T1000 (cell line): ENCODE measurements at places on chromosomes 7 and 10.

DNA sequence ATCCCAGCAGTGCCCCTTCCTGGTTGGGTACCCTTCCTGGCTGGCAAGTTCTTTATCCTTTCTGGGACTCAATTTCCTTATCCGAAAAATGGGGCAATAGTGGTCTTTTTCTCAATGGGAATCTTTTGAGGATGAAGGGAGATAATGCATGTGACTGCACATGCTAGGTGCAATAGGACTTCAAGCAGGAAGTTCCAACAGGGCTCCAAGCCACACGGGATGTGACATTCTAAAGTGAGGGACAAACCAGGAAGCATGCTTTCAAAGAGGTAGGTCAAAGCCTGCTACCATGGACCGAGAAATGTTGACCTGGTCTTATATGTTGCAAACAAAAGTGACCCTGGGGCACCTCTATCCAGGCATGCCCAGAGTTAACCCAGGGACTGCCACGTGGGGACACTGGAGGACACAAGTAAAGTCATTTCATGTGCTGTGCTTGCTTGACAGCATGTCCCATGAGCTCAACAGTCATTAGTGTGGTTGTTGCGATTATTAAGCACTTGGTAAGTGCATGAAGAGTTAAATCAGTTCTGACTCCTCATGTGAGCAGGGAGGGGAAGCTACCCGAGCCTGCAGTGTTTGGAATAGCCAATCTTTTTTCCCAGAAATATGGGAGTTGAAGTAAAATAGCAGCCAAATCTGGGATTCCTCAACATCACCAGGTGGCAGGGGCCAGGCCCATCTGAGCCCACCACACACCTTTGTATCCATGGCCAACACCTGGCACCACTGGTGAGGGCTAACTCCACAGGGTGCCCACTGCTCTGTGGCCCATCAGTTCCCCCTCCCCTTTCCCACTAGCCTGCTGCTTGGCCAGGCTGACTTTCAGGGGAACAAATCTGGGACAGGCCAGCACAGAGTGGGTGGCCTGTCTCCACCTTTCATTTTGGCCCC, 5.7 kb downstream of the ARHGAP22 start:
- no peak for DNase-seq

DNA sequence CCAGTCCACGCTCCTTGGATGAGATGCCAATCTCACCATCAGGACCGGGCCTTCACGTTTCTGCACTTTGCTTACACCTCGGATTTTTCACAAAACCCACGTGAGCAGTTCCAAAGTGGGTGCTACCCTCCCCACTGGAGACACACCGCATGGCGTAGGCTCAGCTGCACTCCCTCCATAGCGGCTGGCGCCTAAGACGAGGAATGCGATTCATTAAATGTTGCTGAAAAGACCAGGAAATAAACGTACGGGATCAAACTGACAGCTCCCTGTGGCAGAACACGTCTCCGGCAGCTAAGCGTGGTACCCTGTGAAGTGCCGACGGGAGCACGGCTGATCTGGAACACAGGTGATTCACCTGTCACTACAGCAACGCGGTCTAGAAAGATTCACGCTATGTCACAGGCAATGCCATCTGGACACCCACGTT, 209.0 kb downstream of the DIP2C start:
- no peak for DNase-seq

- peak; percentile 31 for DNase-seq
Observed at GRCh38 chr10:68871105-68871711, 29.9 kb upstream of the DDX50 start.

- no peak for DNase-seq
Observed at GRCh38 chr7:31775556-31775955, 88.5 kb downstream of the PPP1R17 start.

DNA sequence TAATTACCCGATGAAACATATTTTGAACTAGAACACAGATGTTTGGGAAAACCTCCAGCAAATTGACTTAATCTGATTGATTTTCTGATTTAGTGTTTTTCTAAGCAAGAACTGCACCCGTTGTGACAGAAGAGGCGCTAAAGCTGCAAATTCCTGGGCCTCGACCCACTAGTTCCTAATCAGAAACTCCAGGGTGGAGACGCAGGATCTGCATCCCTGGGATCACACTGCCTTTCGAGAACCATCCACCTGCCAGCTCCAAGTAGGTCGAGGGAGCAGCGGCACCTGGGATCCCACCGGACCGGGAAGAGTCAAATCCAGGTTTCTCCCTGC, 136.8 kb upstream of the CDCA7L start:
- DNase-seq = no peak

DNA sequence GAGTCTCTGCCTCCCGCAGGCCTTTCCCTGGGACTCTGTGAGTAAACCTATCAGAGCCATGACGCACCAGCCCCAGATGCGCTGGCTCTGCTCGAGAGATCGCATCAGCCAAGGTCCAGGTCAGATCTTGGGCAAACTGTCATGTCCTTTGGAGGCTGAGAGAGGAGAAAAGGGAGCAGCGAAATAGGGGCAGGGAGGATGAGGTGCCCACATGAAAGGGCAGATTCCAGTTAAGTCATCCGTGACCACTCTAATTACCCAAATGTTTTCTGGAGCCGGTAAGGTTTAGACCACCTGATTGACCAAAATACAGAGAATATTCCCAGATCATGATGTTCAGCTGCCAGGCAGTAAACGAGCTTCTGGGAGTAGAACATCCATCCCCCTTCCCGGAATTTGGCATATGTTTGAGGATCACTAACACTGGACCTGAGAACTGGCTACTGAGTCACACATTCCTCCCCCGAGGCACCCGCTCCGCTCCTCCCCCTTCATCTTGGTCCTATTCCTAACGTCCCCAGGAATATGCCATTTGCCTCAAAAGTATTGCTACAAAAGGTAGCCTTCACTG, 88.0 kb downstream of the FGFR2 start:
- no peak for DNase-seq

DNA sequence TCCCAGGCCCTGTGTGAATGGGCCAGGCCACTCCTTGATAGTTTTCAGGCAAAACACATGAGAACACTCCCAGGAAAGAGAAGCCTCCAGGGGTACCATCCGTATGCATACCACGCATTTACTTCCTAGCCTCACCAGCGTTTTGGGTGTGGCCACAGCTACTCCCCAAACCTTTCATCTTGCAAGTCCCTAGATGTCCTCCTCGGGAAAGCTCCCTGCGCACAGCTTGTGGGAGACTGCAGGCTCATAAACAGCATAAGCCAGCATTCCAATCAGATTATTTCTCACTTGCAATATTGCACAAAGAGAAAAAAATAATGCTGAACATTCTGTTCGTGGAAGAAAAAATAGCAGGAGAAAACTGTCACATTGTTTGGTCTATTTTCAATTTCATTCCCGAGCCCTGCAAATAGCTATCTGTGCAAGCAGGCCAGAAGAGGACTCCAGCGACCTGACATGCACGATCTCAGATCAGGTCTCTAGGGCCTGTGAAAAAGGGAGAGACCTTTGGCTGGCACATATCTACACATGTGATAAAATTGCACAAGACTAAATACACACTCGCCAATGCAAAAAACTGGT, 175.6 kb downstream of the PLXNA4 start:
- DNase-seq = no peak

- no peak for DNase-seq
Observed at GRCh38 chr10:122688293-122688989, 11.2 kb downstream of the C10orf120 start.

DNA sequence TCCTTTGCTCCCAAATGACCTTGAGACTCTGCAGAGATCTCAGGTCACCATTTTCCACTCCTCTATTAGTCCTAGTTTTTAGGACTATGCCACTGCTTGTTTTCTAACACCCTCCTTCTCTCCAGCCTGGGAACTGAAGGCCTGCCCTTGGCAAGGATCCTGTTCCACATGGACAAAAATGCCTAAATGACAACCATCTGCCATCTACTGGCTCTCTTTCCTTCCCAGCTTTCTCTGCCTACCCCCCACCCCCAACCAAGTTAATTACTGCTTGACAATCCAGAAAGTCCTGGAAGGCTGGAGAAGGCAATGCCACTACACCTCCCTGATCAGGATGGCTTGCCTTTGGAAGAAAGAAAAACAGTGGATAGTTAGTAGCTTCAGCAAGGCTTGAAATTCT, 44.8 kb upstream of the SP8 start:
- no peak for DNase-seq

DNA sequence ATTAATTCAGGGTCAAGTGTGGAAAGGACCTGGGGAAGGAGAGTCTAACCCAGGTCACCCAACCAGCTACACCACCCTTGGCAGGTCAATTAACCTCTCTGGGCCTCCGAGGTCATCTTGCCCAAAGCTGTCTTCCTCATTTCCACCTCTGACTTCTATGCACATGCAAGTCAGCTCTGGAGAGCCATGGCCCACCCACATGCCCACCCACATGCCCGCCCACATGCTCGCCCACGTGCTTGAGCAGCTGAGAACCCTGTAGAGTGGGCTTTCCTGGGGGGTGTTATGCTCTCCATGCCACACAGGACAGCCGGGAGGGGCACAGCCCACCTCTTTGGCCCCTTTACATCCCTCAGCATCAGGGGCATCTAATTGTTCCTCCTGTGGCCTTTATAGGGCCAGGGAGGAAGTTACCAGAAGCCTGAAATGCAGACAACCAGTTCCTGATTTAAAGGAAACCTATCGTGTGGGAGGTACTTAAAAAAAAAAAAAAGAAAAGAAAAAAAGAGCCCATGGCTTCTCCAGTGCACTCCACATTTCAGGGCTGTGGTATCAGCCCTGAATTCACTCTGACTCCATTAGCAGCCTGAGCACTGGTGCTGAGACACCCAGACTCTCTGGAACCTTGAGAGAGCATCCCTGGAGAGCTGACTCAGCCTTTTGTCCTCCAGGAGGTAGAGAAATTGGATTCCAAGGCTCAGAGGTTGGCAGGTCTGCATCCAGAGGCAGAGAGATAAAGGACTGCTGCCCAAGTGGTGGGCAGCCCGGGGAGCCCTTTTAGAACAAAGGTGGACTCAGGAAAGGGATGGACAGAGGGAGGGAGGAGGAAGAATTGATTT, 176.2 kb upstream of the ZMIZ1 start:
- DNase-seq = no peak

DNA sequence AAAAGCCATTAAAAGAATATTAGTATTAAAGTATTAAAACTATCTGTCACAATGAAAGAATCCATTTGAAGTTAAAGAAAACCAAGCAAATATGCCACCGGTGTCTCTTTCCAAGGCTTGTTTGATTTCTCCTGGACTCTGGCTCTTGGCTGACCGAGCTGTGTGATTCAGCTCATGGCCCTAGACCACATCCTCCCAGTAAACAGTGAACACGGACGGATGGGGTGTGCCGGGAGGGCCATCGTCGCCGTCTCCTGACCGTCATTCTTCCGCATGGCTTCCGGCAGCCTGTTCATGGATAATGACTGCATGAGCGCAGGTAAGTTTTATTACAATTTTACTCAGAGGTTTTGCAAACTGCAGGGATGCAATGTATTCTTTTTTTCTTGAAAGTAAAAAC, 218.5 kb downstream of the DNAJB6 start:
- DNase-seq = no peak

- DNase-seq = no peak
Observed at GRCh38 chr10:74900297-74900696, 73.9 kb downstream of the KAT6B start.

GRCh38 chr10:21753497-21754270, 219.7 kb downstream of the MLLT10 start:
- no peak for DNase-seq

- DNase-seq = no peak
Observed at GRCh38 chr7:44286618-44287487, 38.5 kb downstream of the CAMK2B start.

DNA sequence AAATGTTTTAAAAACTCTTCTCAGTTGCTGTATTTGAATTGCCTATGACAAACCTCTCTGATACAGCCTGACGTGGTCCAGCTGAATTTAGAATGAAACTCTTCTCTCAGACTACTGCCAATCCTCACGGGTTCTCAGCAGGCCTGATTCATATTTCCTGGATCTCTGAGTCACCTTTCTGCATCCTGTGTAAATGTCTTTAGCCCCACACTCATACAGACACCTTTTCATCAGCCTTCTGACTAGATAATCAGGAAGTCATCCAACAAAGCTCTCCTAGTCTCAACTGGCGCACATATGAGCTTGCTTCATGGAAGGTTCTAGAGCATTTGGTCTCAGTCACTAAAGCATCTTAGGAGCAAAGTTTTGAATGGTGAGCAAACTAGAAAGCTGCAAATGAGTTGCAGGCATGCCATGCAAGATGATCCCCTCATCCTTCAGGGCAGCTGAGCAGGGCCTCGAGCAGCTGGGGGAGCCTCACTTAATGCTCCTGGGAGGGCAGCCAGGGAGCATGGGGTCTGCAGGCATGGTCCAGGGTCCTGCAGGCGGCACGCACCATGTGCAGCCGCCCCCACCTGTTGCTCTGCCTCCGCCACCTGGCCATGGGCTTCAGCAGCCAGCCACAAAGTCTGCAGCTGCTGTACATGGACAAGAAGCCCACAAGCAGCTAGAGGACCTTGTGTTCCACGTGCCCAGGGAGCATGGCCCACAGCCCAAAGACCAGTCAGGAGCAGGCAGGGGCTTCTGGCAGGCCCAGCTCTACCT, 182.8 kb downstream of the ARHGAP12 start:
- peak; percentile 37 for DNase-seq

GRCh38 chr10:132550366-132551092, 12.9 kb downstream of the INPP5A start:
- DNase-seq = no peak

DNA sequence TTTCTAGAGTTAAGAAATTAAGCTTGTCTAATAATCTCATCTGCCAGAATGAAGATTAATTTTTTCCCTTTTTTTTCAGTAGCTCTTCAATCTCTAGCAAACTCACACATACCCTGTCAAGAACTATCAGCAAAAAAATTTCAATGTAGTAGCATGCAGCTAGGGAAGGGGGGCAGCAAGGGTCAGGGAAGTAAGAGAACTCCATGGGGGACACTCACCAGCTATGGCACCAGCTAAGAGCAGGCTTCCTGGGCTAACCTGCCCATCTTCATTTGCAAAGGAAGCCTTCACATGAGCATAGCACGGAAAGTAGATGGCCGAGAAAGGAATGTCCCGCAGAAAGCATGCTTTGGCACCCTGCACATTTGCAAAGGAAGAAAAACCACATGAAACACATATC, 190.4 kb downstream of the SLC25A13 start:
- DNase-seq = no peak

- no peak for DNase-seq
Observed at GRCh38 chr7:156612930-156613329, 27.6 kb upstream of the RNF32 start.

- DNase-seq = no peak
Observed at GRCh38 chr10:89185658-89186057, 21.5 kb downstream of the CH25H start.

DNA sequence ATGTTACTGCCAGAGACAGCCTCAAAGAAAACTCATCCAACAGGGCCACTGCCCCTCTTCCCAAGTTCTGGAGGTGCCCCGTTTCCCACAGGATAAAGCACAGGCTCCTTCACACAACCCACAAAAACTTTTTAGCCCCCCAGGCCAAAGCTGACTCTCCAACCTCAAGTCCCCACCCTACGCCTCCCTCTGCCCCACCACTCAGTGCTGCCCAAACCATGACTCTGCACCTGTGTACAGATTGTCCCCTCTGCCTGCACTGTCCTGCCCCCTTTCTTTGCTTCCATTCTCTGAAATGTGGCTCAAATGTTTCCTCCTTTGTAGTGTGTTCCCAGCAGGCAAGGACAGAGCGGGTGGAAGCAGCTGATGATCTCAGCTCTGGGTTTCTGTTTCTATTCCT, 284.0 kb downstream of the GRID1 start:
- no peak for DNase-seq

GRCh38 chr10:29773675-29774091, 138.9 kb upstream of the SVIL start:
- no peak for DNase-seq
